Suppressor macrophage treated with lipopolysaccharide for 4 hours (primary cell): ENCODE measurements at places on chromosomes 12 and 14.

GRCh38 chr12:26651036-26651435, 182.0 kb downstream of the ITPR2 start:
- no peak for DNase-seq

GRCh38 chr12:15937902-15938301, 26.8 kb downstream of the DERA start:
- no peak for DNase-seq

GRCh38 chr12:52284562-52285171, 6.7 kb downstream of the KRT81 start:
- no peak for DNase-seq

DNA sequence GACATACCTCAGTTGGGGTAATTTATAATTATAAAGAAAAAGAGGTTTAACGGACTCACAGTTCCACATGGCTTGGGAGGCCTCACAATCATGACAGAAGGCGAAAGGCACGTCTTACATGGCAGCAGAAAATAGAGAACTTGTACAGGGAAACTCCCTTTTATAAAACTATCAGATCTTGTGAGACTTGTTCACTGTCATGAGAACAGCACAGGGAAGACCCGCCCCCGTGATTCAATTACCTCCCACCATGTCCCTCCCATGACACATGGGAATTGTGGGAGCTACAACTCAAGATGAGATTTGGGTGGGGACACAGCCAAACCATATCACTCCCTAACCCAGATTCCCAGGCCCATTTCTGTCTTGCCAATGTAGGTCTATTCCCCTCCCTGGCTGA, 22.1 kb downstream of the MYO1H start:
- DNase-seq = peak; percentile 29

GRCh38 chr14:78029601-78030372, 140.4 kb upstream of the NRXN3 start:
- no peak for DNase-seq

GRCh38 chr12:14314801-14315200, 50.7 kb upstream of the ATF7IP start:
- peak; percentile 71 for DNase-seq

- no peak for DNase-seq
These were observed 786.8 kb downstream of the DIO2 start for GRCh38 chr14:79424462-79424861.

DNA sequence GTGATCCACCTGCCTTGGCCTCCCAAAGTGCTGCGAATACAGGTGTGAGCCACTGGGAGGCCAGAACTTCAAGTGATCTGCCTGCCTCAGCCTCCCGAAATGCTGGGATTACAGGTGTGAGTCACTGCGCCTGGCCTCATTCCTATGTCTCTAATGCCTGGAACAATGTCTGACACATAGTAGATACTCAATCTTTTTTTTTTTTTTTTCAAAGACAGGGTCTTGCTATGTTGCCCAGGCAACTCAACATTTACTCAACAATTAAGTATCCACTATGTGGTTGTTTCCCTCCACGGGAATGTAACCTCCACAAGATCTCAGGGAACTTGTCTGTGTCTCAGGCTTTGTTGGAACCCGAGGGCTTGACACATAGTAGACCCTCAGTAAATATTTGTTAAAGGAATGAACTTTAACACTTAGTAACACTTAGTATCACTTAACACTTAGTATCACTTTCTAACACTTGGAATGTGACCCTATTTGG, 3.0 kb upstream of the TMEM120B start:
- DNase-seq = no peak

- DNase-seq = no peak
These were observed 132.6 kb downstream of the DAD1 start for GRCh38 chr14:22456421-22456820.

DNA sequence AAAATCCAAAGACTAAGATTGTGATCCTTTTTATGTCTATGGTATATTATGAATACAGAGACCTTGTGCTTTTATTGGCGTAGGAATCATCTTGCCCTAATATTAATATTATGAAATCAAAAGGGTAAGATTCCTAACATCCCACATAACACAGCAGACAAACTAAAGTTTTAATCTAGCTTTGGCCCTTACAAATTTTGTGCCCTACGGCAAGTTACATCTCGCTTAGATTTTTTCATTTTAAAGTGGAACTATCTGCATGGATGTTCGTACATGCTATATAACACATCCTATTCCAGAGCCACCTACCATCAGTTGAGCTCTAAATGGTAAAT, 217 bp upstream of the SMIM10L1 start:
- no peak for DNase-seq

GRCh38 chr14:101134851-101135433, 231.4 kb upstream of the RTL1 start:
- DNase-seq = no peak

GRCh38 chr12:22059976-22060647, 14.1 kb downstream of the CMAS start:
- peak; percentile 44 for DNase-seq

GRCh38 chr12:110371408-110372055, 32.0 kb downstream of the ANAPC7 start:
- no peak for DNase-seq

DNA sequence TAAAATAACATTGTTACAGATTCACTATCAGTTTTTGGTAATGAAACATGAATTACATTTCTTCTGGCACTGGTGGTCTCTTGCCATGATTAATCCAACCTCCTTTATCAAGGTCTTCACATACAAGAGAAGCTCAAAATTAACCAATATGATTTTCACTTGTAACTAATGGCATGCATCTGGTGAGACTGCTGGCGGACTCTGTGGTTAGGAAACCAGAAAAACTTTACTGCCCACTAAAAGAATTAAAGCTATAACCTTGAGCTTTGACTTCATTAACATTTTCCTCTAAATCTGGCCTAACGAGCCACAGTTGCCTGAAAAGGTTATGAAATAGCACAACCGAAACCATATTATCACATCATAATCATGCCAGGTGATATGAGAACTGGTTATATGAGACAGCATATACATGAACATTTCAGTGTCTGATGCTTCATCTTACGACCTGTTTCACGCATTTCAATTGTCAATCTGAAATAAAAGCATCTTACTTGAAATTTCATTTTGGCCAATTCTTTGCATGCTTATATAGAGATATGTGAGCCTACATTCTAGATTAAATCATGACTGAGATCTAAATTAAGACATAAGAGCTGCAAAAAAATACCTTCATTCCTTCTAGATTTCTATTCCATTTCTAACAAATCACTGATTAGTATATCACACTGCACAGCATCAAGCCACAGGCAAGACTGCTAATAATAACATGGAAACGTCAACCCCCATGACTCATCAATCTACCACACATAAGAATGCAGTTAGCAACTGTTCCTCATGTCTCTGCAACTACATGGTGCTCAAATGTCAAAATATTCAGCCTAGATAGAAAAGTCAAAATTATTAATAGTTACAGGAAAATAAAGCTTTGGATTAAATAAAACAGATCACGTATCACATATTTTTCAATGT, 89.3 kb downstream of the OSBPL8 start:
- peak; percentile 76 for DNase-seq

- no peak for DNase-seq
These were observed 25.1 kb upstream of the CORO1C start for GRCh38 chr12:108756421-108756820.

GRCh38 chr14:56715938-56716337, 94.3 kb downstream of the OTX2 start:
- DNase-seq = no peak

GRCh38 chr14:104689881-104690711, 678 bp downstream of the INF2 start:
- DNase-seq = peak; percentile 41

GRCh38 chr12:77837876-77838291, 7.2 kb downstream of the NAV3 start:
- DNase-seq = no peak

- DNase-seq = peak; percentile 19
These were observed 2.7 kb downstream of the LRRC43 start for GRCh38 chr12:122185494-122186082.

DNA sequence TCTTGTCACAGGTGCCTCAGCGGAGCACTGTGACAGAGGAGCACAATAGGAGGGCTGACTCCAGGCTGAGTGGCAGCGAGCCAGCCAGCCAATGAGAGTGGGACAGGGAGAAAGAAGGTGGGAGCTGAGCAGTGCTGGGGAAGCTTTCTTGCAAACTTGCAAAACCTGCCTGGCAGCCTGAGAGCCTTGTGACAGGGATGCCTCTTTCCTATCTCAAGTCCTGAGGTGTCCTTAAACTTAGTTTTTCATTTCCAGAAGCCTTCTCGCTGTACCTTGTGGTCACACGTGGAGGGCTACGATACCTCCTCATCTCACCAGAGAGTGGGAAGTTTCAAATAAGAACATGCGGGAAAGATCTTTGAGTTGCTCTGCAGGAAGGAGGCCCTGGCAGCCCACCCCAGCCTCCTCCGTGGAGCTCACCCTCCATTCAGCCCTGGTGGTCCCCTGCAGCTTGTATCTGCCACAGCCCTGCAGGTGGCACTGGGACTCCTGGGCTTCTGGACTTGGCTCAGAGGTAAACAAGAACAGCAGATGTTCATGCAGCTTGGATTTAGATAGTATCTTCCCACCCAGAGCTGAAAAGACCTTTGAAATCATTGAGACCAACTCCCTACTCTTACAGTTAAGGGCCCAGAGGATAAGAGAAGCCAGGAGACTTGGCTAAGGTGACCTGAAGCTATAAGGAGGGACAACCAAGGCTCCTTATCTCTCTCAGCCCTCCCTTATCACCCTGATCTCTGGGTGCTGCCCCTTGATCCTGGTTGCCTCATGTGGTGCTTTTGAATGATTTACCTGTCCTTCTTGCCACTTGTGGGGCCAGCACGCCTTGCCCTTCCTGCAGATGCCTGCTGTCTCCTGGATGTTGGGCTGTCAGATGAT, 153.5 kb upstream of the MAX start:
- DNase-seq = no peak
